ENCODE measurements at places on chromosomes 3 and 15.

- no peak for DNase-seq
These were observed 123.6 kb upstream of the BHLHE40 start for GRCh38 chr3:4855676-4856075.

DNA sequence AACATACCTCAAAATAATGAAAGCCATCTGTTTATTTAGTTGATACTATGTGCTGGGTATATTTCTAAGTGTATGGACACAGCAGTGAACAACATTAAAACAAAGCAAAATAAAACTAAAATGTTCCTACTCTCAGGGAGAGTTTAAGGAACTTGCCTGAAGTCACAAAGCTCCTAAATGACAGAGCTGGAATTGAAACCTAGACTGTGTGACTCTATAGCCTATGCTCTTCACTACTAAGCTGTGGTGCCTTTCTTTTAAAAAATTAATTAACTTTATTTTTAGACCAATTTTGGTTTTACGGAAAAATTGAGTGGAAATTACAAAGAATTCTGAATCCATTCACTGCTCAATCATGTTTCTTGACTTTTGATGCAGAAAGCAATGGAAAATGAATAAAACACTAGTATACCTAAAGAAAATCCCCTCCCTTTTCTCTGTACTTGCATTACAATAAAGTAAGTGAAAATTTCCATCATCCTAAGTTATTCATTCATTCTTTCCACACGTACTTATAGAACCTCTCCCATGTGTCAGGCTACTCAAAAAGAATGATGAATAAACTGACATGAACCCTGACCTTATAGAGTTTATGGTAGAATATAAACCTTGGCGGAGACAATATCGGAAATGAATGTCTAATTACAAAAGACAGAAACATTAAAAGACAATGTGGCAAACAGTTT, 189.8 kb upstream of the RBMS3 start:
- DNase-seq, result no peak

GRCh38 chr15:89026167-89026566, 62.1 kb upstream of the ABHD2 start:
- DNase-seq, result no peak

DNA sequence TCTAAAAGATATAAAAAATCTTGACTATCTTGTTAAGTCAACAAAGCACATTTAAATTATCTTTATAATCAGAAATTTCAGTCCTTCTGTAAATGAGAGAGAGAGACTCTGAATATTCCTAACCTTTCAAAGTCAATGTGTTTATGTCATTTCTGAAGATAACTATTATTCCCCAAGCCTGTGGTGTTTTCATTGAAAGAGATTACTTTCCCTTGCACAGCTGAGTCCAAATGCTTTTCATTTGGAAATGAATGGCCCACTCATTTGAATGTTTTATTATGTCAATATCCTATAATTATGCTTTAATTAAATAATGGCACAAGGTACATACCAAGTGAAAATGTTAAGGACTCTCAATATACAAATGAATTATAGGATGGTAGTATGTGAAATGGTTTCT, 680.0 kb upstream of the DPPA4 start:
- DNase-seq, result no peak

DNA sequence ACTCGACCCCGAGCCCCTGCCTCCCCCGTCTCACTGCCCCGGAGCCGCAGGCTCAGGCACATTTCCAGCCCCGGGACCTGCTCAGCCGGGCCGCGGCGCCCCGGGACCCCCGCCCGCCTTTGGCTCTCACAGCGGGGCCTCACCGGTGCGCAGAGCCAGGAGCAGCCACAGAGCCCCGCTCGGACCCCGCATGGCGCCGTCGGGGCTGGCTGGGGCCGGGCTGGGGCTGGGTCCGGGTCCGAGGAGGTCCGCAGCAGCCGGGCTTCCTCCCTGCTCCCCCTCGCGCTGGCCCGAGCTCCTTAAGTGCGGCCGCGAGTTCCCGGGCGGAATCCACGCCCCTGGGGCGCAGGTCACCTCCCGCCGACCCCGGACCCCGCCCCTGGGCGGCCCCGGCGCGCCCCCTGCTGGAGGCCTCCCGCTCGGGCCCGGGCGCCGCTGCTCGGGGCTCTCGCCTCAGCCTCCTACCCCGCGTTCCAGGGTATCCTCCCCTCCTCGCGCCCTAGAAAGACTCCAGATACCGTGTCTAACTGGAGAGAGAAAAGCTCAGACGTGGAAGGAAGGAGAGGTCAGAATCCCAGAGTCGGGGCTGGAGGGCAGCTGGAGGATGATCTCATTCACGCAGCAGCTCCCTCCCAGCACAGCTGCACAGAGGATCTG, at the start of gene MELTF:
MELTF (minus strand) TSS at position 307 of the 657 bp plus-strand sequence; CDS start at position 192, 115 bp downstream.
- peak; percentile 68 for DNase-seq

GRCh38 chr3:98333989-98334606, 19.6 kb upstream of the OR5K4 start:
- peak; percentile 7 for DNase-seq

DNA sequence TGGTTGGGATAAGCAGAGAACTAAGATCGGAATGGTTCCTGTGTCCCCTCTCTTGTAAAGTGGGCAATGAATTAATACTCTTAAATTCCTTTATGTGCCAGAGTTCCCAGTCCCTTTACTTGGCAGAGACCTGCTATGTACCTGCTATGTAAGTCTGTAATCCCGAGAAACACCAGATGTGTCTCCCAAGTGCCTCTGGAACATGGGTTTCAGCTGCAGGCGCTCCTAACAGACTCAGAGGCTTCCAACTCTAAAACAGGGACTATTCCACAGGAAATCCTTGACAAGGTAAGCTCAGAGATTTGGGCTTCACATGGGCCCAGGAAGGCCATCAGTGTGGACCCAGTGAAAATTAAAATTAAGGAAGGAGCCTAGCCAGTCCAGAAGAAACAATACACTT, 117.7 kb upstream of the PLCL2 start:
- DNase-seq, result no peak

GRCh38 chr3:100954199-100954935, 38.9 kb downstream of the ABI3BP start:
- DNase-seq, result no peak

- DNase-seq, result no peak
These were observed 45.2 kb upstream of the GOLGA8B start for GRCh38 chr15:34628577-34629152.

DNA sequence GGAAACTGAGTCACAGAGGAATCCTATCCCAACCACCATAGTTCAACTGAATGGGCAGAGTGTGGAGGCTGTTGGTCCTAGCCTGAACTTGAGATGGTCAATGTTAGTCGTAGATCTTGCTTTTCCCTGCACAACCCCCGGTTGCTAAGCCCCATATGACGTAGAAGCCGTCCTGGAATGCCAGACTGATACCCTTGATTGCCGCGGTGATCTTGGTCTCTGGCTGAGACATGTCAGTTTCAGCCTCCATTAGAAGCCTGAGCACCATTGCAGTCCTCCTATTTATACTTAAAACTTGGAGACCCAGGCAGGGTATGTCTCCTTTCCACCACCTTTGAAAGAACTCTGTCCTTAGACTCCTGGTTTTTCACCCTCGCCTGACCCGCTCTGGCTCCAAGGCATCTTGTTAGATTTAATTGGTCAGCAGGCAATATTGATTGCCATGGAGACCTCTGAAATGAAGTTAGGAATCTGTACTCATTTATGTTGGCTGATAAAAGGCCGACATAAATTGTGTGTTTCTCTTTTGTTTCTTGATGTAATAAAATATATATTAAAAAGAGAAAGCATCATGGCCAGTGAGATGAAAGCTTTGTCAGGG, 53.4 kb downstream of the RPLP1 start:
- DNase-seq, result no peak

GRCh38 chr15:94963953-94964352, 732.6 kb downstream of the MCTP2 start:
- DNase-seq, result no peak

DNA sequence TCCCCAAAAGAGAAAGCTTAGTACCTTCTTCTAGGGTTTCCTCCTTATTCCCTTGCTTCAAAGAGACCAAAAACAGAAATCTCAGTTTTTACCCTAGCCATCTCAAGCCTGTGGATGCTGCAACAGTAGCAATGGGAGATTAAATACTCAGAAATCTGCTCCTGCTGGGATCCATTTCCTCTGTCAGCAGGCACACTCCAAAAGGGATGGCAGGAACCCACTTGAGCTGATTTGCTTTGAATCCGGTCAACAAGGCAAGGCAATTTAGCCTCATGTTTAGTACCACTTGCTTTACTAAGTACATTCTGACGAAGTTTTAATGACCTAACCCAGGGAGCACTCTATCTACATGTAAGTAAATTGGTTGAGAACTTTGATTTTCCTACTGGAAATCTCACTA, 590.0 kb upstream of the ADAMTS9 start:
- DNase-seq, result no peak

- peak; percentile 65 for DNase-seq
These were observed 22.1 kb downstream of the ACKR2 start for GRCh38 chr3:42831321-42831713.

Data from activated CD4-positive, alpha-beta T cell treated with anti-CD3 and anti-CD28 coated beads for 4 hours (primary cell).